ENCODE measurements at places on chromosomes 7 and 10.

GRCh38 chr10:130652964-130653578, 516.9 kb downstream of the GLRX3 start:
- DNase-seq = no peak

GRCh38 chr10:128631801-128632241, 505.6 kb upstream of the MKI67 start:
- no peak for DNase-seq

GRCh38 chr7:76352193-76352592, 6.6 kb downstream of the YWHAG start:
- peak; percentile 26 for DNase-seq

DNA sequence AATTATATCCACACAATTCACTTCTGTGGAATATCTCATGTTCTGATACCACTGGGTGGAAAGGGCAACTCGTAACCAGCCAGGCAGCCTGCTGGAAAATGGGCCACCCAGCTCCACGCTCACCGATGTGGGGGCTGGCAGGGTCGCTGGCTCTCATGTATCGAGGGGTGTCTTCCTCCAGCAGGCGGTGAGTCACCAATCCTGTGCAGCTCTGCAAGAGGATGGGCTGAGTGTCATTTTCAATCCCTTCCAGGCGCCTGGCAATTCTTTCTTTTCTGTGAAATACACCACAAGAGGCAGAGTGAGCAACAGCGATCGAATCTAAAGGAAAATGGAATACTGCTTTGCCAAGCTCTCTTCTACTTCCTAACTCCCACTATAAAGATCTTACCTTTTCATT, 80.1 kb downstream of the SVIL start:
- no peak for DNase-seq

DNA sequence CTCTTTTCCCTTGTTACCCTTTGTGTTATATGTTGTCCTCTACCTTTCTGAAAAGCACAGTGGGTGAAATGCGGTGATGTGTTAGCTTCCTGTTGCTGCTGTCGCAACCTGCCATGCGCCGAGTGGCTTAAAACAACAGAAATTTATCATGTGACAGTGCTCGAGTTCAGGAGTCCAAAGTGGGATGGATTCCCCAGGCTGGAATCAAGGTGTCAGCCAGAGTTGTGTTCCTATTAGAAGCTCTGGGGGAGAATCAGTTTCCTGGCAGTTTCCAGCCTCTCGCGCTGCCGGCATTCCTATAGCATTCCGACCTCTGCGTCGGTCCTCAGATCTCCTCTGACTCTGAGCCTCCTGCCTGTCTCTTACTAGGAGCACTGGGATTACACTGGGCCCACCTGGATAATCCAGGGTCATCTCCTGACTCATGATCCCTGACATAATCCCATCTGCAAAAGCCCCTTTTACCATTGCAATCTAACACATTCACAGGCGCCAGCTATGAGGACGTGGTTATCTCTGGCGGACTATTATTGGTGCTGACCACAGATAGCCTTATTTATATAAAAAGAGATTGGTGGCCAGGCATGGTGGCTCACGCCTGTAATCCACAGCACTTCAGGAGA, 207.5 kb downstream of the CUX1 start:
- DNase-seq = no peak

DNA sequence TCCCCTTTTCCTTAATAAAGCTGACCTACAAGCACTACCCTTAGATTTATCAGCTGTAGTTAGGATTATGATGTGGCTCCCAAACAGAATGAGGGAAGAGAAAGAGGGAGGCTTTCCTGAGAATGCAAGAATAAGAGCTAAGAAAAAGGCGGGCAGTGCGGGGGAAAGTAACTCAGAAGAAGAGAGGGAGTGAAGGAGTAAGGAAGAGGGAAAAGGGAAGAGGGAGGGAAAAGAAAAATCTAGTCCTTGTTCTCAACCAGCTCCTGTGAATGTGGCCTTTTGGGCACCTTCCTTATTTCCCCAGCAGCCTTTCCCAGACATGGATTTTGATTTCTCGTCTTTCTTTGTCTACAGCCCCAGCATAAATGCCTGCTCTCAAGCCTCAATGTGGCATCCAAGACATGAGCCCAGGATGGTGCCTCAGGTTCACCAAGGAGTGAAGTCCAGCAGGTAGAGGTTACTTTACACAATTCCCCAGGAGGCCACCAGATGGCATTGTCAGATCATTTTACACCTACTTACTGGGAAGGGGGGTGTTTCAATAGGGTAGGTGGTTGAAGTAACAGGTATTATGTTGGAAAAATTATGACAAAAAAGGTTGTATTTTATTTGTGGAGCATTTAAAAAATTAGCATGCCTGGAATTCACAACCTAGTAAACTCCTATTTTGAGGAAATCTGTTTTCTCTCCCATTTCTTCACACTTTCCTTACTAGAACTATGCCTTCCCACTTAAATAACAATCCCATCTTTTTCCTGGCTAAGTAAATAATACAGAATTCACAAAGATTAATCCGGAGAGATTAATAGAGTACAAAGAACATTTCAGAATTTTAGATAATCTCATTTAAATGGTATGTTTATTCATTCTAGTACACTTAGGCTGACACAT, 106.5 kb downstream of the HTR7 start:
- DNase-seq = peak; percentile 56

GRCh38 chr10:125911990-125912389, 15.6 kb downstream of the FANK1 start:
- DNase-seq = no peak

DNA sequence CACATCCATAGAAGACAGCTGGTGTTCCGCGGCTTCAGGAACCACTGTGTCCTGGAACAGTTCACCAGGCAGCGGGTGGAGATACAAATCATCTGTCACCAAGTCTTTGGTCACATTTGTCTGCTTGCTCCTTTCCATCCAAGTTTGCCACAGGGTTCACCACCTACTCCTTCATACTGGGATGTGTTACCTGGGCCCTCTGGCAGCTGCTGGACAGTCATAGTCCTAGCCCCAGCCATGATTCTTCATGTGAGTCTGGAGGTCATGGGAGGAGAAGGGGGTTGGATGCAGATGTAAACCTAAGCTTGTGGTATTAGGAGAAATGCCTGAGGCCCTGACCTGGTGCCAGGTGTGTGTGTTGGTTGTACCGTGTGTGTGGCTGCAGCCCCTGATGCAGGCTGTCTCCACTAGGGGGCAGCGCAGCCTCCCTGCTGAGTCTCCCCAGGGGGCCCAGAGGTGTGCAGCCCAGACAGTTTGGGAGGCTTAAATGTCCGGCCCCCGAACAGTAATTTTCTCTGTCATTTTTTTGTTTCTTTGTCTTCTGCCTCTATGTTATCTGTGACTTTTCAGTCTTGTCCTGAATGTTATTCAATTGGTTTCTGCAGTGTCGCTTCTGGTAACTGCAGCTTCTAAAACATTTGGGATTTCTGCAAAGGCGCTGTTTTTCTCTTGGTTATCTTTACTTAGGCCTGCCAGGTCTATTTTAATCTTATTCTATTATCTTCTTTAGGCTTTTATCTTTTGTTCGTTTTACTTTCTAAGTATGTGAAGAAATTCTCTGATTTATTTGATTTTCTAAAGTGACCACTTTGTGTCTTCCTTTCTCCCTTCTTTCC, 14.8 kb downstream of the NPS start:
- DNase-seq = peak; percentile 57

- DNase-seq = no peak
These were observed 227.2 kb downstream of the PLXNA4 start for GRCh38 chr7:132349075-132349474.

DNA sequence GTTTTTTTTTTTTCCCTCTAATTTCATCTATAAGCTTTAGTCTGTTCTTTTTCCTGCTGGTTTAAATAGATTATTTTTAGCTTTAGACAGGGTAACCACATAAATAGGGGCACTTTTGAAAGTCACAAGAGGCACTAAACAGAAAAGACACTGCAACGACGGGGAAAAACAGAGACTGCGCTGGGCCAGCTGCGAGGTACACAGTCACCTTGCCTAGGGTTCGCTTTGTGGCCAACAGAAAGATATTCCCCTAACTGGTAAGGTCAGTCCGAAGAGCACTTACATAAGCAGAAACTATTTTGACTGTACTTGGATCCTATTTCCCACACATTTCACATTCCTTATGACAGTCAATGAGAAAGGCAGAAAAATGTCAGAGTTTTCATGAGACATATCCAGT, 175.6 kb upstream of the PHF14 start:
- DNase-seq = no peak

DNA sequence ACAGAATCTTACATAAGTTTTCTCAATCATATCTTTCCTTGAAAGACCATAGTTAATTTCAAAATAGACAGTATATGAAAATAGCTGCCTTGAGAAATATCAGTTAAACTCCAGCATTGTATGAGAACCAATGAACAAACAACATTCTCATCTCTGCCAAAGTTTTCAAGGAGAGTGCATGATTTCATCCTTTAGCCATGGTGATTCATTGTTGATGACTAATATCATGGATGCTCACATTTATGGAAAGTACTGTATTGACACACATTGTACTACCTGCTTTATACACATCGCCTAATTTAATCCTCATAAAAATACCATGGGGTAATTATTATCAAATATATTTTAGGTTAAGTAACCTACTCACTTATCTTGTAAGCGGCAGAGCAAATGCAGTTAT, 250.3 kb downstream of the CNTNAP2 start:
- no peak for DNase-seq

- DNase-seq = no peak
These were observed 38.9 kb upstream of the PRKG1 start for GRCh38 chr10:51035344-51035743.

DNA sequence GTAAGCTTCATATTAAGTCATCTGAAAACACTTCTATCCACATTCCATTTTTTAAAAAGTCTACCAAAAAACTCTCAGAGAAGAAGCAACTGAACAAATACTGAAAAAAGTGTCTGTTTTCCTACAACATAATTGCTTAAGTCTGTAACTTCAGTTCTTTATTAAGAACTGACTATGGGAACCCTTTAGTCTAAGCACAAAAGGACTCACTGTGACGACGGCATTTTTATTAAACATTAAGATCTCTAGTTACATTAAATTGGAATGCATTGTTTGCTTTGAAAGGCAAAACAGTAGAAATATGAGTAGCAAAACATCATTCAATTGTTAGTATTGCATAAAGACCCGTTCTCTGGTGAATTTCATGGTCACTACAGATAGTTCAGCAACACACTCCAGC, 5.8 kb upstream of the FAM3C start:
- DNase-seq = no peak

- no peak for DNase-seq
These were observed 30.0 kb upstream of the KLHL7 start for GRCh38 chr7:23075571-23075970.

DNA sequence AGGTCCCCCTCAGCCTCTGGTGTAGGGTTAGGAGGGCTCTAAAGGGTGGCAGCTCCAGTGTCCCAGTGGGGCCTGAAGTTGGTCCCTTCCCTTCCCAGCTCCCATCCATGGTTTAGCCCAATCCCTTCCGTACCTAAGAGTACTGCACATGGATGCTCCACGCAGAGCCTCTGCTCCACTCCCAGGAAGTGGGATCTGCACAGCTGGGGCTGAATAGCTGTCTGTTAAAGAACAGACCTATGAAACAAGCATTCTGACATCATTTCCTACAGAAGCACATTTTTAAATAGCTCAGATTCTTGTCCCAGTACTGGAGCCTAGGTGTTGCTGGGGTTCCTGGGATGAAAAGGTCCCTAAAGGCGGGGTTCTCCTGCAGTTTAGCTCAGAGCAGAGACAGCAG, 135.9 kb downstream of the ZMYND11 start:
- no peak for DNase-seq

GRCh38 chr7:24880886-24881285, 99.1 kb downstream of the OSBPL3 start:
- no peak for DNase-seq

DNA sequence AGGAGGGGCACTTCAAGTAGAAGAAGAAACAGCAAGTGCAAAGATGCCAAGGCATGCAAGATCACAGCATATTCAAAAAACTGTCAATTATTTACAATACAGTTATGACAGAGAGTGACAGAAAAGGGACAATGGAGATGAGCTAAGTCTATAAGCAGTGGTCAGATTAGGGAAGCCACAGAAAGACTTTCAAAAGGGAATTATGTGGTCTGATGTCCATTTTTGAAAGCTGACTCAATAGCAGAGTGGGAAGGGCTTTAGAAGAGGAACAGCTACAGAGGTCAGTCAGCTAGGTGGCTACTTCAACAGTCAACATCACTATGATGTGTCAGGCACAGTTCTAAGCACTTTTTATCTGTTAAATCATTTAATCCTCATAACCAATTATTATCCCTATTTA, 45.2 kb upstream of the SPOCK2 start:
- no peak for DNase-seq

- DNase-seq = no peak
These were observed 441.1 kb downstream of the RPS24 start for GRCh38 chr10:78474743-78475142.

DNA sequence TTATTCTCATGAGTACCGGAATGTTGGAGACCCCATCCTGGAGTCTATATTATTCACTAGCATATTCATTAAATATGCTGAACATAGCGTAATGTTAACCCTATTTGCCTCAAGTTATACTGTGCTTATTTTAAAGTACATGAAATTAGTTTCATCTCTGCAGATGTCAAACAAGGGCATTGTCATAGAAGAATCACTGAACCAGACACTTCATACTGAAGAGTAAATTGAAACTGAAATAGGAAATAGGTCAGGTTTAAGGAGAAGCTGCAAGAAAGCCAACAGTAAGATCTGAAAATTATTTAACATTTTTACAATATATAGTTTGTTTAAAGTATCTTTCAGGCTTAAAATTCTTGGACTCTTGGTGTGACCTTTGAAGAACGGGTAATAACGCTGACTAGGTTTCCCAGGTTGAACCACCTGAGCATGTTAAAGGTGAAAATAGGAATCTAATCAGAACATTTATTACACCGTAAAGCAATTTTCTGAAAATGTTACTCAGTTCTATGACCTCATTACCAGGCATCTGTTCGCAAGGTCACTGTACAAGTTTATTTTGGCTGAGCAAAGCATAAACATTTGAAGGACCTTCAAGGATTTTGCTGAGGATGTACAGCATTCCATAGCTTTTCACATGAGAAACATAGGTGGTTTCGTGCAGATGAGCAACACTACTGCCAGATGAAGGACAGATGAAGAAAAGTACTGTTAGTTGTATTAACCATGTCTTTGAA, 82.7 kb downstream of the REEP3 start:
- no peak for DNase-seq

DNA sequence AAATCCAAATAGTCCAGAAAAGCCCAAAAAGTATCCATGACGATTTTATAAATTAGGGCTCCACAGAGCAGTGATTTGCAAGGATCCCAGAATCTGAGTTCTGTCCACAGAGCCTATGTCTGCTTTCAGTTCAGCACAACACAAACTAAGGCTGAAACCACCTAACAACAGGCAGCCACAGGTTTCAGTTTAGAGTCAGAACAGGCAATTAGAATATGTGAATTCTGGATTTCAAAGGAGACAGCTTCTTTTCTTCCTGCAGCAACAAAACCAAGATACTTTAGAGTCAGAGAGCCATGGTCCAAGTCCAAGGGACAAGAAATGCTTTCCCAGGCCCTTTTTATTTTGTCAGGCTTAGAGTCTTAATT, 23.6 kb downstream of the IFIT3 start:
- DNase-seq = no peak

DNA sequence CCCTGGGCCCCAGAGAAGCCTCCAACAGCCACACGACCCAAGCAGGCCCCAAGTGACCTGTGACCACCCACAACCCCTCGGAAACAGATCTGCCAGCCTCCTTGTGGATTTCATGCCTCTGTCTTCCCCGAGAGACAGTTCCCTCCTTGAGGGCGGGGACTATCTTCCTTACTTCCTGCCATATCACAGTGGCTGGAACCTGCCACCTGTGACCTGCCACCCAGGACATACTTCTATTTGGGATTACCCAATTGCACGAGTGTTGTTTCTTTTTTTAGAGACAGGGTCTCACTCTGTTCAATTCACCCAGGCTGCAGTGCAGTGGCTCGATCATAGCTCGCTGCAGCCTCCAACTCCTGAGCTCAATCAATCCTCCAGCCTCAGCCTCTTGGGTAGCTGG, 25.9 kb downstream of the TNRC18 start:
- no peak for DNase-seq
